ENCODE measurements at places on chromosomes 13 and 19.

- DNase-seq: no peak
Observed at GRCh38 chr13:56351041-56351440, 789.7 kb upstream of the PRR20A start.

- no peak for DNase-seq
Observed at GRCh38 chr13:40985381-40986100, 33.6 kb downstream of the ELF1 start.

GRCh38 chr13:110818747-110819146 lies 96.1 kb downstream of the ANKRD10 start:
- no peak for DNase-seq

DNA sequence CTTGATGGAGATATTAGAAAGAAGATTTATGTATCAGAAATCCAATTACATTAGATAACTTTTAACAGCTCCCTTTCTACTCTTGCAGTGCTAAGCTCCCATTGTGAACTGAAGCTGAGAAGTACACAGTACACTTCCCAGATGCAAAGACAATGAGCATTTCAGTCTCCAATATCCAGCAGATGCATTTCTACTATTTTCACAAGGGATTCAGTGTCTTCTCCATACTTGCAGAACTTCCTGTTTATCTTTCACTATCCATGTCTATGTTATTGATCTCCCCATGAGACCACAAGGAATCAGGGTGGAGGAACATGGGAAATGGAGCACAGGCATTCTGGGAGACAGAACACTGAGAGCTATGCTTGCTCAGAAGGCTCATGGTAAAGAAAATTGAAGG lies 207.5 kb downstream of the ENOX1 start:
- no peak for DNase-seq

DNA sequence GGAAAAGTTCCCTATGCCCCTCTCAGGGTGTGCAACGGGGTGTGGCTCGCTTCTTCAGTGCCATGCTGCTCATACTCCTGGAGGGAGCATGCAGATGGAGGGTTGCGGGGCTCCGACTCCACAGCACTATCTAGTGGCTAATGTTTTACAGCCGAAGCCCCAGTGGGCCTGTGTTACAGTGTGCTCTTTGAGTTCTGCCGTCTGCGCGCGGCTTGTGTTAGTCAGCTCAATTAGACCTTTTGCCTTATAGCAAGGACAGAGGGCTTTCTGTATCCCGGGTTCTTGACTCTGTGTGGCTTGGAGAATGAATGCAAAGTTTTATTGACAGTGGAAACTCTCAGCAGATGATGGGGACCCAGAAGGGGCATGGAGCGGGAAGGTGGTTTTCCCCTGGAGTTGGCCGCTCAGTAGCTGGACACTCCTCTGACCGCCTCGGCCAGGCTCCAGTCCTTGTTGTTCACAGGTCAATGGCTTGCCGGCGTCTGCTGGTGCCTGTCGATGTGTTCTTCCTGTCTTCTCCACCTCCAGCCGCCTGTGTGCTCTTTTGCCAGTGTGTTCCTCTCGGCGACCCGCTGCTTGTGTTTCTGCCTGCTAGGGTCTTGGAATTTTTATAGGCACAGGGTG lies 383.4 kb downstream of the LMO7 start:
- DNase-seq: peak; percentile 64

DNA sequence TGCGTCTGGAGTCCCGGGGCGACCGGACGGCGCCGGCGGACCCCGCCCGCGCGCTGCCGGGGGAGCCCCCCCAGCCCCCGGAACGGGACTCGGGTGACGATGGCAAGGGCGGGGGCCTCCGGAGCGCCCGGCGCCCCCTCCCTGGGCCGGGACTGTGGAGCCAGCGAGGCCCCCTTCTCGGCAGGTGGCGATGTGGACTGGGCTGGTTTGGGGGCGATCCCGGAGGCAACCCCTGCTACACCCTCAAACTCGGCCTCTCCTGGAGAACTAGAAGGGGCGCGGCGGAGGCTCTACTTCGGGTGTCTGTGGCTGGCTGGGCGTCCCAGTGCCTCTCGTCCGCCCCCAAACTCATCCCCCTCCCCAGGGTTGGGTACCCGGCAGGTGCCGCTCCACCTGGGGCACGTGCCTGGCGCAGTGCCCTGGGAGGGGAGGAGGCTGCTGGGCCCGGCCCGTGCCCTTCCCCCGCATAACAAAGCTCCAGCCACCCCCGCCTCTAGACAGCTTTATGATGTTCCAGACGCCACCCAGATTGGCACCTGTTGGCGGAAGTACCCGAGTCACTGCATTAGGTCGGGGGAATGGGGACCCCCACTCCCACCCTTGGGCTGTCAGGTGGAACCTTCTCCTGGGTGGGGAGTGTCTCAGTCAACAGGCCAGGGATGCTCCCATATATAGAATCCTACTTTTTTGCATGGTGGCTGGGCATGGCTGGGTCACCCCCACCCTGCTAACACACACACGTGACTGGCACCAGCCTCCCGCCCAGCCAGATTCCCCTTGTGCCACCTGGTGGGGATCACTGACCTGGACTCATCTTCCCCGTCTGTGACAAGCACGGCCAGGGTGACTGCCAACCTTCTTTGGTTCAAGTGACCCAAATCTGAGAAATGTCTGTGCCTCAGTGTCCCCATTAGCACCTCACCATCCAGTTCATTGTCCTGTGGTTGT lies 722 bp downstream of the PKN1 start:
- peak; percentile 51 for DNase-seq

- DNase-seq: no peak
Observed at GRCh38 chr13:99564386-99564785, 63.1 kb downstream of the TM9SF2 start.

DNA sequence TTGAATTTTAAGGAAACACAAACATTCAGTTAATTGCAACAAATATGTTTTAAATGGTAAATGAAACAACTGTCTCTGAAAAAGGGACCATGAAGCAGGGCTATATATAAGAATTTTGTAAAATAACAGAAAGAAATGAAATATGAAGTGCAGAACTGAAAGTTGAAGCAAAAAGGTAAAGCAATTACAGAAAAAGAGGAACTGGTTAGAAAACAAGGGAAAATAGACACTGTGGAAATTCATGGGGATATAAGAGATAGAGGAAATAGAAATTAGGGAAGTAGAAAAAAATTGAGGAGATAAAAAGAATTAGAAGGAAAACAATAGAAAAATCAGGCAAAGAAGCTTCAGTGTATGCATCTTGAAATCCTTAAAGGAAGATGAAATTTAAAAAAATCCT lies 40.0 kb upstream of the TDRD3 start:
- DNase-seq: no peak

DNA sequence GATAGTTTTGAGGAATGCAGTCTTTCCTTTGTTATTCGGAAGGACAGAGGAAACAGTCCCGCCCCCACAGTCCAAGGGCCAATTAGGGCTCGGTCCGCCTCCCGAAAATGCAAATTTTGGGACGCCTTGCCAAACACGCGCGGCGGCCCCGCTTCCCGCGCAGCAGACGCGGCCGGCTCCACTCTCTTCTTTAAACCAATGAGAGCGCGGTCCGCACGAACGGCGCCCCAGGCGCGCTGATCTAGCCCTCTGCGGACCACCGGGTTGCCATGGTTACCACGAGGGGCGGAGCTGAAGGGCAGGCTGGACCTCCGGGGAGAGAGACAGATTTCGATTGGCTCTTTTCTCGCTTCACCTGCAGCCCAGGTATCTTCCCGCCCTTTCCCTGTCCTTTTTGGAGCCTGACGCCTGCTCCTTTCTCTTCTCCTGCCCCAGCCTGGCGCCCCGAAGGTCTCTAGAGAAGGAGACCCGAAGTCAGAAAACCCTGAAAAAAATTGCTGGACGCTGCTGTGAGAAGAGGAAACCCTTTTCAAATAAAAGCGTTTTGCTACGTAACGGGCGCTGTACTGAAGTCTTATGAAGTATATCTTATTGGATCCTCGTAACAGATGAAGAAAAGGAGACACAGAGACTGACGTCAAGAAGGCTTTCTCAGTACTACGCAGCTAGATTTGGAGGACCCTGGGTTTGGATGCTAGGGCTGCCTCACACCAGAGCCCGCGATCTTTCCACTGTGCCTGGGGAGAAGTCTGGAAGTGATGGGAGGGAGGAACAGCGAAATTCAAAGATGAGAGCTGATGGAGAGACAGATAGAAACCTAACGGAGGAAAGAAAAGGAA lies 2.0 kb downstream of the PTH2 start:
- no peak for DNase-seq

DNA sequence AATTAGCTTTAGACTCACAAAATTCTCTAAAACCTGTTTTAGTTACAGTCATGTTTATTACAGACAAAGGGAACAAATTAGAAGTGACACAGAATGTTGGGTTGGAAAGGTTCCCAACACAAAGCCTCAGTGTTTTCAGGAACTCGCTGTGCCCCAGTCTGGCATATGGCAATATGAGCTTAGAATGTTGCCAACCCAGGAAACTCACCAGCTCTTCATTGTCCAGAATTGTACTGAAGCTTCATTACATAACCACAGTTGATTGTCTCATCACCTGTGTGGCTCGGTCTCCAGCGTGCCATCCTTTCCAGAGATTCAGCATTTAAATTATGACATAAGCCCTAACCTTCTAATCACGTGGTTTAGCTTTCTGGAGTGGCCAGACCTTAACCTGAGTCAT lies 19.1 kb downstream of the ZNF264 start:
- no peak for DNase-seq

DNA sequence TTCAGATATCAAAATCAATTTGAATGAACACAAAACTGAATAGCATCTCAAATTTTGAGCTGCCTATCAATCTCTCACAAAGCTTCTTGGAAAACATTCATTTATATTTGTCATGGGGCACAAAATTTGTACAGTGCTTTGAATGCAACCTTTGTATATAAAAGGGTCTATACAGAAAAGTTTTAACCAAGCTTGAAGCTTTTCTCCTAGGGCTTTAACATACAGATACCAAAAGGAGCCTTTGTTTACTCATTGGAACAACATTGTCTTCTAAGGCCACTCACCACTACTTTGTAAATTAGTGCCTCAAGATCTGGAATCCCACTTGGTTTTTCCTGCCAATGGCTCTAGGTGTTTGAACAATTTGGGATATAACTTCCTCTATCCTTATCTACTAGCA lies 21.2 kb downstream of the LNX2 start:
- DNase-seq: no peak

GRCh38 chr19:33067121-33067520 lies 2.4 kb upstream of the RHPN2 start:
- DNase-seq: no peak

DNA sequence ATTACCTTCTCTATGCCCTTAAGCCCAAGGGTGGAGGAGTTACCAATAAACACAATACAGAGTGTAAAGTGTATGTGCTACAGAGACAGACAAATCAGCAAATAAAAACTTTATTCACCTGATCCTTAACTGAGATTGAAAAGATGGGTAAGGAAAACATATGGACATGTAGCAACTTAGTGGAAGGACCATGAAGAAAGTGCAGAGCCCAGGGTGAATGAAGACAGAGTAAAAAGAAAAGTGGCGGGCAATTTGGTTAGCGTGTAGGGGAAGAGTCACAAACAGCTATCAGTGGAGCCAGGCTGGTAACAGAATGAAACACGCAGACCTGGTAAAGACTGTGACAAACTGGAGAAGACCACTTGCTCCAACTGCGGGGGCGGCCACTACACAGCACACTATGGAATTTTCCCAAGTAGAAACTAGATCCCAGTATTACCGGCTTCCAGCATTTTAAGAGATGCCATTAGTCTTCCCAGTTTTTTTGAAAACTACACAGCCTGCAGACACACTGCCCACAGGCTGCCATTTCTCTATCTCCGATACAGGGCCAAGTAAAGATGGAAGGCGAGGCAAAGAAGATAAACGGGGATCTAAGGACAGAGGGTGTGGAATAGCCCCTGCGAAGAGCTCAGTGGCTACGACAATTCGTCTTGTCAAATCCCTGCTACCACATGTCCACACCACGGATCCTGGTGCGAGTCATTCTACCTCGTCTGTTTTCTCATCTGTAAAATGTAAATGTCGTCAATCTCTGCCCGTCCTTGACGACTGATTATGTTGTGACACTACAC lies 1.2 kb downstream of the UQCRFS1 start:
- DNase-seq: no peak

GRCh38 chr13:85543144-85543543 lies 256.1 kb downstream of the SLITRK6 start:
- no peak for DNase-seq

DNA sequence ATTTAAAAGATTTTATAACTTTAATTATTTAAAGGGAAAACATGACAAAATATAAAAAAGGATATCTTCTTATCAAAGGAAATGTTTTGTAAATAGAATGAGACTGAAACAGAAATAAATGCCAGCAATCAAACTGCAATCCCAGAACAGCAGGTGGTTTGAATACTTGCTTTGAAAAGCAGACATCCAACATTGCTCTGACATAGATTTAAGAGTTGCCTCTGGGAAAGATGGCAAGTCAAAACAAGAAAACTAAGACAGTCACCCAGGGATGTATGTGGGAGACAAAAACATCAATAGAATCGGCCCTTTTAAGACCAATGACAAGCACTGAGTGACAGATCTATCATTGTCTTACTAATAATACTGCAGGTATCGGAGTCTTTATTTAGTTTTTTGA lies 789.7 kb upstream of the GPC6 start:
- no peak for DNase-seq

GRCh38 chr13:99464441-99464949 lies 36.8 kb upstream of the TM9SF2 start:
- DNase-seq: no peak

GRCh38 chr13:85616275-85616674 lies 182.9 kb downstream of the SLITRK6 start:
- DNase-seq: no peak

DNA sequence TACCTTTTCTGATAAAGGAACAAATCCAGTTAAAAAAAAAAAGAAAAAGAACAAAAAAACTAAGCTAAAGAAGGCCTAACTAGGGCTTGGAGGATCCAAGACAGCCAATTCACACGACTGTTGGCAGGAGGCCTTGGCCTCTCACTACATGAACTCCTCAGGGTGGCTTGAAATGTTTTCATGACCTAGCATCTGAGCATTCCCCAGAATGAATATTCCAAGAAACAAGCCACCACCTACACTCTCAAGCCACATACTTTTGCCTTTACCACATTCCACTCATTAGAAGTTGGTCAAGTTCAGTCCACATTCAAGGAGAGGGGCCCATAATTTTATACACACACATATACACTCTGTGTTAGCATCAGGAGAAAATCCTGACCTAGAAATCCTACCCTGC lies 97.6 kb upstream of the SIAH3 start:
- no peak for DNase-seq

Measured in dorsolateral prefrontal cortex (tissue), 122 donors.